ENCODE measurements at places on chromosomes 16 and 17.
A peak's percentile ranks its signal among the peaks of the same experiment; 100 is the strongest.

DNA sequence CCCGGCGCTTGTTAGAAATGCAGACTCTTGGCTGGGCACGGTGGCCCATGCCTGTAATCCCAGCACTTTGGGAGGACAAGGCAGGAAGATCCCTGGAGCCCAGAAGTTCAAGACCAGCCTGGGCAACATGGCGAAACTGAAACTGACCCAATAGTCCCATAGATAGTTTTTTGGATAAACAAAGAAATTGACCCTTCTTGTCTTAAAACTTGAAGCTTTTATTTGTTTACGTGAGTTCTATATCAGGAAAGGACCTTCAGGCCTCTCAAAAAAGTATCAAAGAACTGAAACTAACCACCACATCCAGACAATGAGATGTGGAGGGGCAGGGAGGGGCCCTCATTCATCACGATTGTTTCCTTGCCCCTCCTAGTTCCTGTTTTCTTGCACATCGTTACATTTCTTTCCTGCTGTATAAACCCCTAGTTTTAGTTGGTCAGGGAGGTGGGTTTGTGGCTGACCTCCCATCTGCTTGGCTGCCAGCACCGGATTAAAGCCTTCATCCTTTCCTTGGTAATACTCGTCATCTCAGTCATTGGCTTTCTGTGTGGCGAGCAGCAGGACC is 29.9 kb upstream of the PRM1 start:
- peak; percentile 61 for DNase-seq

GRCh38 chr17:40820228-40820838 is 2.1 kb downstream of the KRT10 start:
- DNase-seq = no peak

DNA sequence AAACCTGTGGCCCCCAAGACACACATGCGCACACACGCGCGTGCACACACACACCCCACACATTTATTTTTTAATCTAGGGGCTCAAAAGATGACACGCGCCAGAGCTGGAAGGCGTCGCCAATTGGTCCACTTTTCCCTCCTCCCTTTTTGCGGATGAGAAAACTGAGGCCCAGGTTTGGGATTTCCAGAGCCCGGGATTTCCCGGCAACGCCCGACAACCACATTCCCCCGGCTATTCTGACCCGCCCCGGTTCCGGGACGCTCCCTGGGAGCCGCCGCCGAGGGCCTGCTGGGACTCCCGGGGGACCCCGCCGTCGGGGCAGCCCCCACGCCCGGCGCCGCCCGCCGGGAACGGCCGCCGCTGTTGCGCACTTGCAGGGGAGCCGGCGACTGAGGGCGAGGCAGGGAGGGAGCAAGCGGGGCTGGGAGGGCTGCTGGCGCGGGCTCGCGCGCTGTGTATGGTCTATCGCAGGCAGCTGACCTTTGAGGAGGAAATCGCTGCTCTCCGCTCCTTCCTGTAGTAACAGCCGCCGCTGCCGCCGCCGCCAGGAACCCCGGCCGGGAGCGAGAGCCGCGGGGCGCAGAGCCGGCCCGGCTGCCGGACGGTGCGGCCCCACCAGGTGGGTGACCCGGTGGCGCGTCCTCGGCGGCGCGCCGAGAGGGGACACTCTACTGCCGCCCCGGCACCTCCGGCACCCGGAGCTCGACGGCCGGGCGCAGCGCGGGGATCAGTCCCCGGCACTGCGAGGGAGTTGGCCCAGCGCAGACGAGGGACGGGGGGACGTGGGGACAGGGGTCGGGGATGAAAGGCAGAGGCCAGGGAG is at the start of gene STAT5A:
Gene STAT5A, plus strand, starts transcription at position 522 of the 826 bp plus-strand sequence. CDS start 914 bp downstream, outside the sequence.
- peak; percentile 79 for DNase-seq

- no peak for DNase-seq
Observed at GRCh38 chr16:63938661-63939060, 1183.2 kb downstream of the CDH11 start.

DNA sequence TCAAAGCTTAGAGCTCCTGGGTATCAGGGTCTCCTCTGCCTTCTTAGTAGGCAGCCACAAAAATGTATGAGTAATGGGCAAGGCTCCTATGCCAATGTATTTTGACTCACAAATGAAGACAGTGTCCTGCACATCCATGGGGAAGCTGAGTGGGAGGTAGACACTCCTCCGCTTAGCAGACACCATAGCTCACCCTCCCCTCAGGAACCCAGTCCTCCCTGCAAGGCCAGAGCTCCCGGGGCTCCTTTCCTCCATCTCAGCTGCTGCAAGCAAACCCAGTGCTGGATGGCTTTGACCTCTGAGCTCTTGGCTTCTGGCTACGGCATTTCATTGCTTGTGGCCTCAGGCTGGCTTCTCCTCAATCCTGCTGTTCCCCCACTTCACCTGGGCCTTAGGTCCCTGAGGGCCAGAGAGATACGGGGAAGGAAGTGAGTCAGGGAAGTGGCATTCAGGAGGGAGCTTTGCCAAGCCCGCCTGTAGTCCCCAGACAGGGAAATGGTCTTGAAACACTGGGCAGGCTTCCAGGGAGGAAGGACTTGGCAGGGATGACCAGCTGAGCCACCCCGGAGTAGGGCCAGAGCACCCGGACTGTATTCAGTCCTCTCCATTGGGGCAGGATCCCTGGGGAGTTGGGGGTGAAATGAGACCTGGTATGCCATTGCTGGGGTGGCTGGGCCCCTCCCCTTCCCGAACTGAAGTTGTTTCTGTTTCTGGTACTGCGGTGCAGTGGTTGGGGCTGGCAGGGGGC is 4.5 kb downstream of the ABCC3 start:
- DNase-seq = no peak

- DNase-seq = no peak
Observed at GRCh38 chr16:81464279-81464678, 19.7 kb downstream of the CMIP start.

- peak; percentile 46 for DNase-seq
Observed at GRCh38 chr16:4306470-4307214, 9.2 kb upstream of the GLIS2 start.

DNA sequence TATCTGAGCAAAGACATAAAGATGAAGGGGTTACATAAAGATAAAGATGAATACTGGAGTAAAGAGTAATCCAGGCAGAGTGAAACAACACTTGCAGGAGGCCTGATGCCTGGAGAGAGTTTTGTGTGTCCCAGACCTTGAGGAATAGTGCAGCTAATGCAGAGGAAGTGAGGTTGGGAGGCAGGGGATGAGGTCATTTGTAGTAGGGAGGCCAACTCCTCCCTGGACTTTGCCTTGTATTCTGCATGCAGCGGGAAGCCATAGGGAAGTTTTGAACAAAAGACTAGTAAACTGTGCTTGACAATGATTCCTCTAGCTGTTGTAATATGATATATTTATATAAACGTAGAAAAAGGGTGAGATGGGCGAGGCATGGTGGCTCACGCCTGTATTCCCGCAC is 356.6 kb downstream of the KCNJ2 start:
- DNase-seq = no peak

- no peak for DNase-seq
Observed at GRCh38 chr16:87628940-87629339, 26.6 kb downstream of the JPH3 start.

DNA sequence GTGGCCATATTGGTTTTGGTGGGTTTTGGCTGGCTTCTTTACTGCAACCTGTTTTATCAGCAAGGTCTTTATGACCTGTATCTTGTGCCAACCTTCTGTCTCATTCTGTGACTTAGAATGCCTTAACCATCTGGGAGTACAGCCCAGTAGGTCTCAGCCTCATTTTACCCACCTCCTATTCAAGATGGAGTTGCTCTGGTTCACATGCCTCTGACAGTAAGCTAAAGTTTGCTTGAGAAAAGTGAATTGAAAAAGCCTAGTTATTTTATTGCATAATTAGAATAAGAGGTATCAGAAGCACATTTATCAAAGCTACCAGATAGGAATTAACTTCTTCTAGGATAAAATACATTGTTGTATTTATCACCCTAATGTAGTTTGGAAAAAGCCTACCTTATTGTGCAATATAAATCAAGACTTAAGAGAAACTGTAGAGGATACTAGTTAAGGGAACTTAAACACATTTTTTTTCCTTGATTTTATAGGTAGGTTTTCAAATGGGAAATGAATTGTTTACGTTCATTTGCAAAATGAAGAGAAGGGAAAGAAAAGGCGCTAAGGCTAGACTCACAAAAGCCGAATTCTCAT is 202.3 kb upstream of the KCNJ16 start:
- DNase-seq = no peak

DNA sequence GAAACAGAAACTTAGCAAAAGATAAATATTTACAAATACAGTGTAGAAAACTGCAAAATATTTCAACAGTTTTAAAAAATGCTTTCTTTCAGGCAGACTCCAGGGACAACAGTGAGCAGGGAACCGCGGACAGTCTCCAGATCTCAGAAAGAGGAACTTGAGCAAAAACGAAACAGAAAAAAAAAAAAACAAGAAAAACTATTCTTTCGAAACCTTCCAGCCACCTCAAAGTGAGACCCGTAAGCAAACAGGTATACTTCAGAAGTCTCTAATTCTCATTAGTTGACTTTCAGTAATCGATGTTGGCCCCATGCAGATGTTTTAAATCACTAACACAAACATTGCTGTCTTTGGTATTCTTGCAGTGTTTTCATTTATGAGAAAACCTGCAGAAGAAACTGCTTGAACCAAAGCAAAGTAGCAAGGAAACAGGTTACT is 15.7 kb upstream of the CCL1 start:
- DNase-seq = no peak

GRCh38 chr17:78266231-78266631 is 34.8 kb downstream of the TMEM235 start:
- DNase-seq = no peak

GRCh38 chr17:72433797-72434196 is 313.0 kb downstream of the SOX9 start:
- no peak for DNase-seq

GRCh38 chr16:88070341-88070740 is 119.1 kb downstream of the BANP start:
- DNase-seq = no peak
